ENCODE measurements at places on chromosomes 3 and 15.

DNA sequence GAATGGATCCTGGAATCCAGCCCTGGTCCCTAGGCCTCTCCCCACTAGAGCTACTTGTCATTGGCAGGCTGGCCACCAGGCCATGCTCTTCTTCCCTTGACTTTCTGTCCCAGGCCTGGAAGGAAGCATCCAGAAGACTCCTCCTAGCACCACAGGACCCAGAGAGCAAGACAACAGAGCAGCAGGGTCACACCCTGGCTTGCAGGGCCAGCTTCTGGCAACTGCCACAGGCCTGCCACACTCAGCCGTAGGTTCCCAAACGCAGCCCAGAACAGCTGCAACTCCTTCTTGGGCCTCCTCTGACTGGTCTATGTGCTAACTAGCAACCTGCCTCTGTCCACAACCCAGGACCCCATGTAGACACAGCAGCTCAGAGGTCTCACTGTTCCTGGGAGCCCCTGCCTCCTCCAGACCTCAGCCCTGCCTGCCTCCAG is 36.8 kb upstream of the RPL32 start:
- H3K4me3 ChIP-seq = no peak overlapping the region
- no peaks in the 10 kb centered on the region for H3K36me3 ChIP-seq
- no peaks in the 10 kb centered on the region for H3K27me3 ChIP-seq
- no peak overlapping the region for H3K27ac ChIP-seq

DNA sequence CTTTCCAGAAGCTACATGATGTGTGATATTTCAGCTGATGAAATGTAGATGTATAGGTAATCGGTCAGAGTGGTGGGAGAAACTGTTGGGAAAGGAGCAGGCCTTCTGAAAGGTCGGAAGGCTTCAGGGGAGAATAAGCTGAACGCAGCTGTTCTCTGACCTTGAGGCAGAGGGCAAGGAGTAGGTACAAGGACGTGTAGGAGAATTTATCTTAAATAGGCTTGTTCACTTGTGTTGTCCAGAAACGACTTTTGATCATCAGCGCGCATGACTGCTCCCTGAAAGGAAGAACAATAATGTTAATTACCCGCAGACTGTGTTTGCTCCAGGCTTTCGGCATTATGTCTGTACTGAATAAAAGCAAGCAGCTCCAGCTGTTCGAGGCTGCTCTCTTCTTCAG is 39.6 kb downstream of the GPR160 start:
- no peak overlapping the region for H3K27ac ChIP-seq
- H3K36me3 ChIP-seq = no peaks in the 10 kb centered on the region
- H3K27me3 ChIP-seq = no peaks in the 10 kb centered on the region
- H3K4me1 ChIP-seq = no peaks in the 10 kb centered on the region
- no peak for DNase-seq
- no peak overlapping the region for H3K4me3 ChIP-seq

DNA sequence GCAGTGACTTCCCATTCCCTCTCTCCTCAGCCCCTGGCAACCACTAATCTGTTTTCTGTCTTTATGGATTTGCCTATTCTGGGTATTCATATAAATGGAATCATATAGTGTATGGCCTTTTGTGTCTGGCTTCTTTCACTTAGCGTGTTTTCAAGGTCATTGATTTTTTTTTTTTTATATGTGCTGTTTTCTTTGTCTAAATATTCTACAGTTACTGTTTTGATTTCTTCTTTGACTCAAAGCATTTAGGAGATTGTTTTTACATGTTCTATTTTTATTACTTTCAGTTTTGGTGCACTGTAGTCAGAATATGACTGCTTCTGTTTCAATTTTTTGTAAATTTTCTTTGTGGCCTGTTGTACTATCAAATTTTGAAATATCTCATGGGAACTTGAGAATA is 71.9 kb upstream of the RNU6-1 start:
- H3K36me3 ChIP-seq = no peaks in the 10 kb centered on the region
- no peaks in the 10 kb centered on the region for H3K27me3 ChIP-seq
- DNase-seq = no peak

GRCh38 chr3:120052677-120053076 is 41.6 kb downstream of the GSK3B start:
- no peaks in the 10 kb centered on the region for H3K27me3 ChIP-seq
- DNase-seq = no peak
- no peaks in the 10 kb centered on the region for H3K36me3 ChIP-seq
- no peak overlapping the region for H3K4me3 ChIP-seq
- H3K27ac ChIP-seq = no peak overlapping the region

GRCh38 chr3:60440869-60441268 is 810.4 kb downstream of the FHIT start:
- DNase-seq = no peak
- no peaks in the 10 kb centered on the region for H3K36me3 ChIP-seq
- H3K27ac ChIP-seq = no peak overlapping the region
- H3K4me1 ChIP-seq = no peaks in the 10 kb centered on the region

DNA sequence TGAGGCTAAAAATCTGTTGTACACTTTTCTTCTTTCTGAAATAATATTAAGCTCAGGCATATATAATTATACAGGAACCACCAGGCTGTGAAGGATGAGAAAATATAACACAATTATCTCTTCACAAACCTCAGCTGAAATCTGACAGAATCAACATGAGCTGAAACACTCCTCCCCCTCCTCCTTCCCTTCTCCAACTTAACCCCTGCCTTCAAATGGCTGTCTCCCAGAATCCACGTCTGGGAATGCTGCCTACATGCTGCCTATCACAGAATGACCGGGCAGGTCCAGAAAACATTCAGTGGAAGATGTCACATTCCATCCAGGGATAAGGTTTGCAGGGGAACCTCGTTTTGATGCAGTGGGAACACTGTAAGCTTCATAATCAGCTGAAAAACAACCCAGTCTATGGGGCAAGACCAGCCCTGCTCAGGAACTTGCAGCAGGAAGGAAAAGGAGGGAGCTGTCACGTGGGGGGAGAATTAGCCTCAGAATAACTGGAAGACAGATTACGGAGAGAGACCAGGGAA is 44.0 kb upstream of the SEMA6D start:
- H3K27me3 ChIP-seq = no peaks in the 10 kb centered on the region
- DNase-seq = no peak
- no peaks in the 10 kb centered on the region for H3K36me3 ChIP-seq

DNA sequence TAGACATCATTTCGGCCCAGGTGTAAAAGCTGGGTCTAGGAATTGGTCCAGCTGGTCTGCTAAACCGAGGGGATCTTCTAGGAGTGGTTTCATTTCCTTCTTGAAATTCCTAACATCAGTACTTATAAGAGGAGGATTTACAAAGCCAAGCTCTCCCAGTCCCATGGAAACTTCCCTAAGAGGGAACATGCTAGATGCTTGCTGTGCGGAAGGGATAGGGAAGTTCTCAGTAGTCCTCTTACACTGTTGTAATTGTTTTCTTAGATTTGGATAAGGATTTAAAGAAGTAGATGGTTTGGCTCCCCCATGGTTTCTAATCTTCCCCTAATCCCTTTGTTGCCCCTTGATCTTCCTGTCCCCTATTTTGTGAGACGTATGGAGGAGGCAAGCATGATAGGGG is 89.7 kb upstream of the XCR1 start:
- H3K36me3 ChIP-seq = no peaks in the 10 kb centered on the region
- no peak overlapping the region for H3K27ac ChIP-seq
- DNase-seq = no peak
- no peaks in the 10 kb centered on the region for H3K4me1 ChIP-seq

DNA sequence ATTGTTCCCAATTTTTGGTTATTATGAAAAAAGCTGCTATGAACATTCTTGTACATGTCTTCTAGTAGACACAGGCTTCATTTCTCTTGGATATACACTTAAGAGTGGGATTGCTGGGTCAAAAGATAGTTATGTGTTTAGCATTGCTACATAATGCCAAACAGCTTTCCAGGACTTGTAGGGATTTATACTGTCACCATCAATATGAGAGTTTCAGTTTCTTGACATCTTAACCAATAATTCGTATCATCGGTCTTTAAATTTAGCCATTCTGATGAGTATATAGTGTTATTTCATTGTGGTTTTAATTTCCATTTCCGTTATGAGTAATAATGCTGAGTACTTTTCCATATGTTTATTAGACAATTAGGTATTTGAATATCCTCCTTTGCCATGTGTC is 190.3 kb upstream of the PFN2 start:
- H3K27me3 ChIP-seq = no peaks in the 10 kb centered on the region
- H3K4me1 ChIP-seq = peaks cover 7% of the 10 kb centered on the region
- DNase-seq = no peak
- no peak overlapping the region for H3K27ac ChIP-seq
